ENCODE measurements at places on chromosomes 4 and X. TPM values are rescaled to one million over a fixed set of nuclear protein-coding genes. Genes with fewer than 3 reads are reported as not detected.

AGTR2 gene
- total RNA-seq: not detected

FRG1 gene
- total RNA-seq: 47.9 TPM

UGT8 gene
- 0.05 TPM for total RNA-seq

DNA sequence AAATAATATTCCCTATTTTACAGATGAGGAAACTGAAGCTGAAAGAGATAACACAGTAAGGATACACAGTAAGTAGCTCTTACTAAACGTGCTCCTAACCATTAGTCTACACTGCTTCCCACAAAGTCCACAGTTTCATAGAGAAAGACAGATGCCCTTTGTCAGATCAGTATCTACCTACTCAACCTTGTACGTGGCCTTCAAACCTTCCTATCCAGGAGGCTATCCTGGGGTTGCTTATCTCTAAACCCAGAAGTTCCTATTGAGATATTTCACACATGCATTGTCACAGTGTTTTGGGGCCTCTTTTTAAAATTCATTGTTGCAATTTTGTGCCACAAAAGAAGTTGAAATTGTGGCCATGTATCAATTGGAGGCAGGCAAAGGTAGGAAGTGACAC lies 208.0 kb downstream of the ENOX2 start:
- DNase-seq: no peak

DNA sequence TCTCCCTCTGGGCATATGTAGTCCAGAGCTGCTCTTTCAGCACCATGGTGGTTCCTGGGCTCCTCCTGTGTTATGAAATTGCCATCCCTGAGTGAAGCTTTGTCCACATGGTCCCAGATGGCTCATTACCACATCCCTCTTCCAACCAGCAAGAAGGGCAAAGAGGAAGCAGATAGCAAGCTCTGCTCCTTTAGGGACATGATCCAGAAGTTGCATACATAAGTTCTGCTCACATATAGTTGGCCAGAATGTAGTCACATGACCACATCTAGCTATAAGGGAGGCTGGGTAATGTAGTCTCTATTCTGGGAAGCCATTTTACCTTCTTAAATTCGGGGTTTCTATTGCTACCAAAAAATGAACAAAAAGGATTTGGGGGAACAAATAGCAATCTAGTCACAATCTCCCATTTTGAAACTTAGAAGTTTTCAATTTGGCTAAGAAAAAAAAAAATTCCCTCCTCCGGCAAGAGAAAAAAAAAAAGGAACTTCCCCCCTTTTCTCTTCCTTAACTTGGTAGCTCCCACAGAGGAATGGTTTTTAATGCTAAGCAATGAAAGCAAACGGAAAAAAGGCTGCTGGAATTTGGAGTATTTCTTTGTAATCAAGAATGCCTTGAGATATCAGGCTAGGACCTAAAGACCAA lies 88.2 kb upstream of the USP9X start:
- DNase-seq: peak; percentile 65

- peak; percentile 88 for DNase-seq
These were observed 11.0 kb downstream of the BMX start for GRCh38 chrX:15511563-15511962.

- DNase-seq: no peak
These were observed at the start of gene ASB12 for GRCh38 chrX:64230123-64230970. Gene ASB12 (minus strand): TSS chrX:64230607. CDS start chrX:64225650, 4,957 bp downstream.

GRCh38 chr4:98352940-98353339 lies 91.8 kb downstream of the RAP1GDS1 start:
- no peak for DNase-seq

DNA sequence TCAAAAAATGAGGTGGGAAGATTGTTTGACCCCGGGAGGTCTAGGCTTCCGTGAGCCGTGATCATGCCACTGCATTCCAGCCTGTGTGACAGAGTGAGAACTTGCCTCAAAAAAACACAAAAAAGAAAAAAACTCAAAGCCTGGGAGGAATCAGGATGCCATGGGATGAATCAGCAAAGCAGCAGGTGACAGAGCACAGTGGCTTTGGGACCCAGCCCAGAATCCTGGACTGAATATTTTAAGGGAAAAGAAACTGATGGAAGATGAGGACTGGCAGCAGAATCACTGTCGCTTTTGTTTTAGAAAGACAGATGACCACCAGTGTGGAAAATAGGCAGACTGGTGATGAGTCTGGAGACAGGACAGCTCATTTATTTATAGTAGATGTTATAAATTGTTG lies 16.6 kb downstream of the S100G start:
- peak; percentile 76 for DNase-seq

DNA sequence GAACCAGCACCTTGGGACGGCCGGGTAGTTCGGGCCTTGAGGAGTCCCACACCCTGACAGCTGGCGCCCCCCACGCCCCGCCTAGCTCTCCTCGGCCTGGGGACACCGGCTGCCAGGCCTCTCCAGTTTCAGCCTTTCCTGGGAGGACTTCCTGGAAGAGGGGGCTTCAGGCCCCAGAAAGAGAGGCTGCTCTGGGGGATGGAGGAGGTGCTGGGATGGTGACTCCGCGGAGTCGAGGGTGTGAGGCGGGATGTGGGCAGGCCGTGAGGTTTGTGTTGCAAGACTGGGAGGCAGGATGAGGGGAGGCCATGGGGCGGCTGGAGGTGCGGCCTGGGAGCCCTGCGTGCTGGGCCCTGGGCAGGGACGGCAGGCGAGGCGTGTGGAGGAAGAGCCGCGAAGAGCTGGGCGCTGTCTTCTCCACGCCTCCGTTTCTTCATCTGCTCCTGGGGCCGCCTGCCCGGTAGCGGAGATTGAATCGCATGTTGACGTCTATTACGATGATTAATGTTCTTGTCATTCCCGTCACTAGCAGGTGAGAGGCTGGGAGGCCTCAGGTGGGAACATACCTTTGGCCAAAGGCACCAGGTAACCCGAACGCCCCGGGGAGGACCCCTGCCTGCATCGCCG lies 918 bp upstream of the FGFRL1 start:
- peak; percentile 43 for DNase-seq
